ENCODE measurements at places on chromosomes 13 and 19.
A peak's percentile ranks its signal among the peaks of the same experiment; 100 is the strongest.

GRCh38 chr13:88115976-88116375 lies 444.8 kb downstream of the SLITRK5 start:
- DNase-seq: no peak

- DNase-seq: peak; percentile 23
These were observed 1096.8 kb upstream of the PCDH20 start for GRCh38 chr13:62512194-62513141.

DNA sequence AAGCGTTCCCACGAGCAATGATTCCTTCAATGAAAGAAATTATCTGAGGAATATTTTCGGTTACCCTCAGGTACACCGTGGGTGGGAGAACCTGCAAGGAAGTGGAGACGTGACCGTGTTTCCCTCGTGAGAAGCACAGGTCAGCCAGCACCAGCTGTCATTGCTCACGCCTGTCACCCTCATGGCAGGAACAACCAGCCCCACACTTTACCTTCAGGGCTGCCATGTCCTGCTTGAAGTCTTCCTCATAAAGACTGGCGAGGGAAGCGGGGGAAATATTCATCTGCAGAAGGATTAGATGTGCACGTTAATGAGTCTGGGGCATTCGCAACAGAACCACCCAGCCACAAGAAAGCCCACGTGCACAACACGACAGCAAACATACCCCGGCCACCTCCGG lies 18.2 kb downstream of the CARS2 start:
- no peak for DNase-seq

DNA sequence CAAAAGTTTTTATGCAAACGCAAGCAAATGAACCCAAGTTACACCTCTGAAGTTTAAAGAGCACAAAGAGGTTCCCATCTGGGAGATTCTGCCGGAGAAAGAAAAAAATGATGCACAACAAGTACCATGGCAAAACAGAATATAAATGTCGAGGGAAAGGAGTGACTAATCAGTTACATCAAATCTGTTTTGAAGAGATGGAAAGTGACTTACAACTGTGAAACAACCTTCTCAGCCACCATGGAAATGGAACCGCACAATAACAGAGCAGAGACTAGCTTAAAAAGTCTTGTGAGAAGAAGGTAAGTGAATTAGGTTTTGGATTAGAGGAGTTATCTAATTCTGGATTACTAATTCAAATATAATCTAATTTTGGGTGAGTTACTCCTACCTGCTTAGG lies 2.4 kb downstream of the HSPH1 start:
- DNase-seq: no peak

DNA sequence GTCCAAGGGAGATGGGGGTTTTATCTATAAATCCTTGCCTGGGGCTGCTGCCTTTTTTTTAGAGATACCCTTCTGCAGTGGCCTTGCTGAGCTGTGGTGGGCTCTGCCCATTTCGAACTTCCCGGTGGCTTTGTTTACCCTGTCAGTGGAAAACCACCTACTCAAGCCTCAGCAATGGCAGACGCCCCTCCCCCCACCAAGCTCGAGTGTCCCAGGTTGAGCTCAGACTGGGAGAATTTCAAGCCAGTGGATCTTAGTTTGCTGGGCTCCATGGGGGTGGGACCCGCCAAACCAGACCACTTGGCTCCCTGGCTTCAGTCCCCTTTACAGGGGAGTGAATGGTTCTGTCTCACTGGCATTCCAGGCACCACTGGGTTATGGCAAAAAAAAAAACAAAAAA lies 21.6 kb downstream of the LGALS13 start:
- DNase-seq: no peak
